ENCODE measurements at places on chromosomes 5 and 9.

GRCh38 chr9:121699571-121700164 is 48.2 kb downstream of the DAB2IP start:
- DNase-seq: no peak

DNA sequence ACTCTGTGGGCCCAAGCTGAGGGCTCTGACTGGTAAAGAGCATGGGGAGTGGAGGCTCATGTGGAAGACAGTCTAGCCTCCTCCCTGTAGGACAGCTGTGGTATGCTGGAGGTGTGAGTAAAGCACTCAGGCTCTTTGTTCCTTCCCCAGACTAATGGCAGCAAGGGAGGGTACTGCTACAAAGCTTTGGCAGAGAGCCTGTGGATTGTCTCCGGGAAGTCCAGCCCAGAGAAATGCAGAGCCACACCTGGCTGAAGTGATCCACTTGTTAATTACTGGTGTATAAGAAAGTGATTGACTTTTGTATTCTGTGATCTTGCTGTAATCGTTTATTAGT is 161.7 kb downstream of the OXCT1 start:
- DNase-seq: no peak

DNA sequence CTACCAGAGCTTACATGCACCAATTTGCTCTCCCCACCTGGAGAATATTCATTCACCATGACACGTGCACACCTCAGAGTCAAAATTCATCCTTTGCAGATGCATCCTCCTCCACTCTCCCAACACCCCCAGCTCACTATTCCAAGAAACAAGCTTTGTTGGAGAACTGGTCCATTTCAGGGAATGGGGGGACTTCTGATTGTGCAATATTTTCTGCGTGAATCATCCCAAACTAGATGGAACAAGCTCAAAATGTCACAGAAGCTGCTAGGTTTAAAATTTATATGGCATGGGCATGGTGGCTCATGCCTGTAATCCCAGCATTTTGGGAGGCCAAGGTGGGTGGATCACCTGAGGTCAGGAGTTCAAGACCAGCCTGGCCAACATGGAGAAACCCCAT is 3.6 kb downstream of the GLDC start:
- no peak for DNase-seq

DNA sequence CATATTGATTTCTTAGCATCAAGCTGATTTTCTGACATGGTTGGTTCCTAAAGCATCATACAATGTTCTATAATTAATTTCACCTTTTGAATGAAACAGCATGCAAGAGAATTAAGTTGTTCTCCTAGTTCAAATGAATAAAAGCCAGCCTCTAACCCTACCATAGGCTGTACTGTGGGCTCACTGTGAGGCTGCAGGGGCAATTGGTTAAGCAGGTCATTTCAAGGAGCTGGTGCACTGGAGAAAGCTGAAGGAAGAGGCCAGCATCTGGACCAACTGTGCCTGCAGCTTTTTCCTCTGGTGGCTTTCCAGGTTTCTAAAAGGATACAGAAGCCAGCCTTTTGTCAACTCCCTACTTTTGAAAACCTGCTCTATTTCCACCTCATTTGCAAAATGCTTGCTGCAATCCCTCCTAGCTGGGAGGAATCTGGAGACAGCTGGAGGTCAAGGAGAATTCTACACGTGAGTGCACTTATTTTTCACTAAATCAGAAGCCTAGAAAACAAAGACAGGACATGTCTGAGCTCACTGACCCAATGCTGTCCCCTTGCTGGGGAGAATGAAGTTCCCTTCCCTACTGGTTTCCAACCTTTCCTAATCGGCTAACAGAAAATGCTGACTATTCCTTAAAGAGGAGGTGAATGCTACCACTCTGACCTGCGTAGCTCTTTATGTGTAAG is 158.9 kb downstream of the APBA1 start:
- DNase-seq: no peak

GRCh38 chr9:91419222-91420191 is 4.1 kb downstream of the NFIL3 start:
- DNase-seq: no peak

DNA sequence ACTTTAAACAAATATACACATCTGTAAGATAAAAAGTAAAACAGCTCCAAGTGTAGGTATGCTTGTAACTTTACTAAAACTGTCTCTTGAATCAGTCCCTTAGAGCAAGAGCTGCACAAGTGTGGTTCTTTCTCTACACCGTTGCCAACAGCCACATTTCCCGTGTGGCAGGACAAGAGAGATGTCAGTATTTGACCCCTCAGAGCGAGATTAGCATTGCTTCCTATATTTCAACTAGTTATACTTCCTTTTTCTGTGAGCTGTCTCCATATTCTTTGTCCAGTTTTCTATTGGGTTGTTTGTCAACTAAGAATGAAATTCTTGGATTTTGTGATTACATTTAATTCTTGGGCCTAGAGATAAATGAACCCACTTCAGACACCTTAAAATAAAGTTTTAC is 8.0 kb downstream of the PLIN2 start:
- no peak for DNase-seq

GRCh38 chr9:115207003-115207836 is 89.3 kb upstream of the TNC start:
- no peak for DNase-seq

- DNase-seq: no peak
These were observed 198.6 kb downstream of the TLE1 start for GRCh38 chr9:81490605-81491331.

GRCh38 chr5:1282131-1282992 is 12.5 kb downstream of the TERT start:
- DNase-seq: no peak

- DNase-seq: no peak
These were observed 50.6 kb downstream of the KCNT1 start for GRCh38 chr9:135752281-135753204.

DNA sequence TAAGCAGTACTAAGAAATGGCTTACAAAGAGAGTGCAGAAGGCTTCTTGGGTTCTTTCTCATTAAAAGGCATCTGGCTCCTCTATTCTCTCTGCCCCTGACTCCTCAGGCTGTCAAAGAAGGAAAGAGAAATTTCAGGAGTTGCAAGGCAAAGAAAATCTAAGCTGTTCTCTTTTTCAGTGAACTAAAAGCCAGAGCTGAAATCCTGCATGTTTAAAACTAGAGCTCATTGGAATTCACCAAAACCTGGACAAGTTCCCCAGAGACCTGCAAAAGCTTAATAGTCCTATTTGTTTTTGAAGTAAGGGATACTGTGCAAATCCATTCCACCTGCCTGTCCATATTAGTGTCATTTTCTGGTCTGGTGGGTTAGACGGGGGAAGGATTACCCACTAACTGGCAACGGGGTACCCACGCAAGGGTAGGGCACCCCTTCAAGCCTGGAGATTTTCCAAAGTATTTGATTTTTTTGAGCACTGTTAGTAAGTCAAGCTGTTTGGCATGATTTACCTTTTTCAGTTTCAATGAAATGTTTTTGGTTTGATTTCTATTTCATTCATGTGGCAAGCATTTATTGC is 179.3 kb downstream of the FSTL4 start:
- DNase-seq: no peak

DNA sequence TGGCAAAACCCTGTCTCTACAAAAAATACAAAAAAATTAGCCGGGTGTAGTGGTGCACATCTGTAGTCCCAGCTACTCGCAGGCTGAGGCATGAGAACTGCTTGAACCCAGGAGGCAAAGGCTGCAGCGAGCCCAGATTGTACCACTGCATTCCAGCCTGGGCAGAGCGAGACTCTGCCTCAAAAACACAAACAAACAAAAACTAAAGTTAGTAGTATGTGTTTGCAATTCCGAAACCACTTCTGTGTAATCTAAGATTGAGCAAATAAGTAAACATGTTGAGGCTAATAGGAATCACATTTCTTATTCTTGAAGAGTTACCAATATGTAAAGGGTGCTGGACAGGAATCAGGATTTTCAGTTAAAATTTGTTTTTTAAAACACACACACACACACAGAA is 70.0 kb upstream of the SUSD1 start:
- no peak for DNase-seq

GRCh38 chr5:56910210-56910965 is 992 bp downstream of the SETD9 start:
- peak; percentile 8 for DNase-seq

GRCh38 chr9:33443047-33443446 is 4.3 kb downstream of the AQP3 start:
- no peak for DNase-seq

GRCh38 chr5:53943938-53944337 is 366.4 kb downstream of the ARL15 start:
- no peak for DNase-seq

DNA sequence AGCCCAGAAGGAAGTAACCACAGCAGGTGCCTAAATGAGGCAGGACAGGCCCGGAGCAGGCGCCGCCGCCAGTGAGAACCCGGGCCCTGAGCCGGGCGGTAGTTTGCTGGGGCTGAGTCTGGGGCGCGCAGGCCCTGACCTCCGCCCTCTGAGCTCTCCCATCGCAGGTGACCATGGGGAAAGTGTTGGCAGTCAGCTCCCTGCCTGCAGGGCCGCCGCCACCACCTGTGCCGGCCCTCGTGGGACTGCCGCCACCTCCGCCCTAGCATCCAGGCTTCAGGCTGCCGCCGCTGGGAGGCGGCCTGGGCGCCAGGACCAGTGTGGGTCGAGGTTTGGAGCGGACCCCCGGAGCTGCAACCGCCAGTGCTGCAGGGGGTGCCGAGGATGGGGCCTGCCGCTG is 61.1 kb downstream of the TARS1 start:
- DNase-seq: no peak

- DNase-seq: no peak
These were observed 4.8 kb upstream of the ACOT12 start for GRCh38 chr5:81398741-81399140.

DNA sequence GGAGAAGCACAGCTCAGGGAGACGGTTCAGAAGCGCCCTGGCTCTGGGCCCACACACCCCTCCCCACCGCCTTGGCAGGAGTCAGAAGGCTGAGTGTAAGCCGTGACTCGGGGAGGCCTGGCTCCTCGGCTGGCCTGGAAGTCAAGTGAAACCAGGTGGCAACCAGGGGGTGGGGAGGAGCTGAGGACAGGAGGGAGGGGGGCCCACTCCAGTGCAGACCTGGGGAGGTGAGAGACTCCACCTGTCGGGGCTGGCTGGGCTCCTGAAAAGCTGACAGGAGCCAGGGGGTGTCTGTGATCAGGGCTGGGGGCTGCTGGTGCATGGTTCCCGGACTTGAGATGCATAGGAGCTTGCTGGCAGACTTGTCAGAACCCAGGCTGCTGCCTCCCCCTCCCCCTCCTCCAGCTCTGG is 150.2 kb upstream of the PHYKPL start:
- no peak for DNase-seq

- no peak for DNase-seq
These were observed 2.8 kb downstream of the ZNF608 start for GRCh38 chr5:124743602-124744169.

GRCh38 chr9:108547411-108548135 is 308.2 kb downstream of the ACTL7B start:
- DNase-seq: no peak

GRCh38 chr9:122151267-122151828 is 8.2 kb downstream of the NDUFA8 start:
- no peak for DNase-seq

DNA sequence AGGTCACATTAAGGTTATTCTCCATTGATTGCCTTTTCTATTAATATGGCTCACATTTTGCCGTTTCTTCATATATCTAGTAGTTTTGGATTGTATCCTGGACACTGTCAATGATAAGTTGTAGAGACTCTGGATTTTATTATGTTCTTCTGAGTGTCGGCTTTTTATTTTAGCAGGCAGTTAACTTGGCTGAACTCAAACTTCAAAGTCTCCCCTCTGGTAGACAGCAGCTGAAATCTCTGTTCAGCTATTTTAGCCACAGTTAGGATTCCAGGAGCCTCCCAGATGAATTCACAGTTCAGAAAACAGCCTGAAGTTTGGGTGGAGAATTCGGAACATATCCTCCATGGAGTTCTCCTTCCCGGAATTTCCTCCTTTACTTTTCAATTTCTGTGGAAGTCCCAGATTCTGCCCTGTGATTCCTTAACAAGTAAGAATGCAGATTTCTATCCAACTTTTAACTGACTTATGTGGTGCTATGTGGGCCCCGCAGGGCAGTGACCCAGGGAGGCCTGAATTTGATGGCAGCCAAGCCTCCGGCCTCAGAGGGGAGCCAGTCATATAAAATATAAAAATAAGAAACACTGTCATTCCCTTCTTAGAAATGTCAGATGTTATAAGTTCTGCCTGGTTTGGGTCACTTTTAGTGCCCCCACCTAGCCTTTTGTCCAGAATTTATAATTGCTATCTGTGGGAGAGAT is 39.3 kb upstream of the MVB12B start:
- no peak for DNase-seq

DNA sequence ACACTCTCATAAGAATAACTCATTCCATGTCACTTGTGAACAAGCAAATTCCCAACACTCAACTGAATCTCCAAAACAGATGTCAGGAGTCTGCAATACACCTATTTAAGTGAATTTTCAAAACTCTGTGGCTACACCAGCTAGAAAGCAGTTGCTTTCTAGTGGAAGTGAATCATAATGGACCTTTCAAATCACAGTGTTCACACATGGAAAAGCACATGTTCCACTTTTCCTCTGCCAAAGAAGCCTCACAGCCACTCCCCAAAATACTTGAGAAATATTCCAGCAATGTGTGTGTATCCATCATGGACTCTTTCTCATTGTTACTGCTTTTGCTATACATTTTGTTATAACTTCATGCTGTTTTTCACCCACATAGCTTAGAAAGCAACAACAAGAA is 17.4 kb downstream of the MARCHF3 start:
- DNase-seq: no peak

- DNase-seq: no peak
These were observed 481.6 kb downstream of the SPATA31A7 start for GRCh38 chr9:61671276-61671973.

DNA sequence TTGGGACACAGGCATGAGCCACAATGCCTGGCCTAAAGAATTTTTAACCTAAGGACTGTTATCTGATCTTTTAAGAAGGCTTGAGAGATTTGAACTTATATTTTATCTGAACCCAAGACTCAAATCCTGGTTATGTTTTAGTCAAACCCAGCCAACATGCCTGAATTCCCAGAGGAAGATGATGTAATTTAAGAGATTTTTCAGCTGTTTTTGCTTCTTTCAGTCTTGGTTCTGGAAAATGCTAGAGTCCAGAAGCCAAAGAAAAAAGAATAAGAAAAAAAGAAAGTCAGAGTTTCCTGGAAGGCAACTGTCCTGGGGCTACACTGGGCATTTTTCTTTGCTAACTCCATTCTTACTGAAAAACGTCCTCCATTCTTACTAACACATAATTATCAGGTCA is 85.8 kb downstream of the SNX18 start:
- no peak for DNase-seq

DNA sequence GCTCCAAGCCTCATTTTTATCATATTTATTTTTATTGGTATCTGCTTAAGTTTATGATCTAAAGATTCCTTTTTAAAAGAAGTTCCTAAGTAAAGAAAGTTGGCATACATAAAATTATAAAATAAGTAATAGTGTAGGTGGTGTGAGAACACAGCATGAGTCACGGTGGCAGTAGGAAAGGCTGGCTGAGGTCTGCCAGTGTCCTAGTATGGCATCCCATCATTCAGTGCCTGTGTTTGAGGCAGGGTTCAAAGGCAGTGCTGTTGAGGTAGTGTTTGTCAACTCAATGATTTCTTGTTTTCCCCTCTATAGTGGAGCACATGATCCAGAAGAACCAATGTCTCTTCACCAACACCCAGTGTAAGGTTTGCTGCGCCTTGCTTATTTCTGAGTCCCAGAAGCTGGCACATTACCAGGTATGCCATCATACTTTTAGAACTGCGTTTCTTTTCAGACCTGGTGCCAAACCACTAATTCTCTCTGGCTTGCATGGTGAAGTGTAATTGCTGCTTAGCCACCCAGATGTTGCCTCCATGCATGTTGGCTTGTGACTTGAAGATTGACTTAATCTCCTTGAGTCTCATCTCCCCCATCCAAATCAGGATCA is 18.4 kb downstream of the ZNF346 start:
- DNase-seq: no peak
